ENCODE measurements at places on chromosomes 6 and 20. TPM values are rescaled to one million over a fixed set of nuclear protein-coding genes. Genes with fewer than 3 reads are reported as not detected.

DNA sequence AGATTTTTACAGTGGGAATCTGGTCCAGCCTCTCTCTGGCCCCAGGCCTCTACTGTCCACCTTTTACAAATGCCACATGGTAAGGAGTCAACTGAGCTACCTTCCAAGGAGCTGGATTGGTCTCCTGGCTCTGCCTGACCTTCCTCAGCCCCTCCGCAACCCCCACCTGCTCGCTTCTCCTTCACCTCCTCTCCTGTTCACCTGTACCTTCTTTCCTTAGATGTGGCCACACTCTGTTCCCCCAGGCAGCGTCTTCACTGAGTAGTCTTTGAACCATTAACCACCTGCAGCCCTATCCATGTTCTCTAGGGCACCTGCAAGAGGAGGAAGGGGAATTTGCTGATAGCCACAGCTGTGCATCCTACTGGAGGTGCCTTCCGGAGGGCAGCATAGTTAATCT lies 55.3 kb upstream of the DDR1 start:
- no peaks in the 10 kb centered on the region for H3K27me3 ChIP-seq
- peak overlapping the region; percentile 81 for H3K27ac ChIP-seq
- no peak overlapping the region for H3K4me3 ChIP-seq
- no peaks in the 10 kb centered on the region for H3K36me3 ChIP-seq

GRCh38 chr6:48979085-48979484 lies 484.0 kb downstream of the MMUT start:
- no peak for DNase-seq
- H3K27ac ChIP-seq: no peak overlapping the region
- no peaks in the 10 kb centered on the region for H3K27me3 ChIP-seq
- H3K36me3 ChIP-seq: no peaks in the 10 kb centered on the region

The TREM2 gene
- total RNA-seq: 5.5 TPM

The NOTCH4 gene
- 23.0 TPM for total RNA-seq

The NNAT gene
- total RNA-seq: 0.42 TPM
